Panc1 (cell line): ENCODE measurements at places on chromosomes 11 and 22. TPM values are rescaled to one million over a fixed set of nuclear protein-coding genes. Genes with fewer than 3 reads are reported as not detected.

- DNase-seq, result peak; percentile 84
Observed at GRCh38 chr22:30289141-30289979, at the start of gene CASTOR1. CASTOR1 (minus strand) TSS chr22:30289505; CDS start chr22:30289497, 8 bp downstream.

DNA sequence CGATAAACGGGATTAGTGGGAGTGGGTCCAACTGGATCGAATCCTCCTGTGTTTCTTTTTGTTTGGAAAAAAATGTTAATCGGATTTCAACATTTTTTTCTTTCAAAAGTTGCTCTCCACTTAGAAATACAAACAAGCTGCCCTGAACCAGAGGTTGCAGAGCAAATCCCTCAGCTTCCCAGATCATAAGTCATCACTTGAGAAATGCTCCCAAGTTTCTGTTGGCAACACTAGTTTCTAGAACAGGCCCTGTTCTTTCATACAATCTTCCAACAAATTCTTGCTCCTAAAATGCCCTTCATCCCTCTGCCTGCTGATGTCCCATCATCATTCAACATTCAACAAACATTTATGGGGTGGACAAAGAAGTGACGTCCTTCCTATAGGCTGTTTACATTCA, 1.3 kb upstream of the MLC1 start:
- no peak for DNase-seq

GRCh38 chr22:33050614-33051182, 7.5 kb downstream of the SYN3 start:
- no peak for DNase-seq

DNA sequence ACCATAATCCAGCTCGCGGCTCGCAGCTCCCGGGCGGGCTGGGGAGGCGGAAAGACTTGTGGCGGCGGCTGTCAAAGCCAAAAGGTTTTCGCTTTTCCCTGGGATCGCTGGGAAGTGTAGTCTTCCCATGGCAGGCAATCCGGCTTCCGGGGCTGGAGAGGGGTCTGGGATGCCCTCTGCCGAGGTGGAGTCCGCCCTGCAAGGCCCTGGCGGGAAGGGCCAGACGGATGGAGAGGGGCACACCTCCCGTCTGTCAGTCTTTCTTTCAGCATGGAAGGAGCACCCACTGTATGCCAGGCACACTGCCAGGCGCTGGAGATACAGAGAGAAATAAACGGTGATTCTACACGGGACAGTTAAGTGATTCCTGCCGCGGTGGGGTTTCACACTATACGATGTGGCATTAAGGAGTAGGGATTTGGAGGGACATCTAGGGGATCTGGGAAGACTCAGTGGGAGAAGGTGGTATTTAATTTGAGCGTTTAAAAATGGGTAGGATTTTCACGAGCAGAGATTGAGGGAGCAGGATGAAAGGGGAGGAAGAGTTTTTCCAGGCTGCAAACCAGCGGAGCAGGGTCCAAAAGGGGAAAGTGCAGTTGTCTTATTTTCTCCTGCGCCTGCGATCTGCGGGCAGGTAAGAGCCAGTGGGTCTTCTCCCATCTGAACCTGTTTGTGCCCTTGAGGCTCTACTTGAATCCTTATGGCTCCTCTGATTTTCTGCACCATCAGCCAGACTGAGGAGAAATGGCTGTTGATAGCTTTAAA, at the start of gene BACE1:
TSS of gene BACE1 (minus strand) at position 60 of the 765 bp plus-strand sequence. CDS start 461 bp downstream, outside the sequence.
- peak; percentile 46 for DNase-seq

DNA sequence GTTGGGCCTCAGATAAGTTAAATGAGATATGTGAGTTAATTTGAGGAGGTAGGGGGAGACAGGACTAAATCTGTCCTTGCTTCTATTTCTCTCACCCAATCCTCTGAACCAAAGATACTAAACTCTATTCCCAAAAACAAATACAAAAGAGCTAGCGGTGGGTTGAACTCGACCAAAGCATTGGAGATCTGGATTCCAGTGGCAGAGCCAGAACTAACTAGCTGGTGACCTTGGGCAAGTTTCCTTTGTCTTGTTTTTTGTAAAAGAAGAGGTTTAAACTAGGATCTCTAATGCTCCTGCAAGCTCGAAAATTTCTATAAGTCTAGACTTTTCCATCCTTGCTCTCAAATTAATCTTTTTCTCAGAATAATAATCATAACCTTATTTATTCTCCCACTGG, 1.5 kb downstream of the ME3 start:
- no peak for DNase-seq

Gene MRGPRE
- total RNA-seq, result 0.13 TPM

Gene HEPHL1
- not detected for total RNA-seq
